ENCODE measurements at places on chromosomes 4 and X.

DNA sequence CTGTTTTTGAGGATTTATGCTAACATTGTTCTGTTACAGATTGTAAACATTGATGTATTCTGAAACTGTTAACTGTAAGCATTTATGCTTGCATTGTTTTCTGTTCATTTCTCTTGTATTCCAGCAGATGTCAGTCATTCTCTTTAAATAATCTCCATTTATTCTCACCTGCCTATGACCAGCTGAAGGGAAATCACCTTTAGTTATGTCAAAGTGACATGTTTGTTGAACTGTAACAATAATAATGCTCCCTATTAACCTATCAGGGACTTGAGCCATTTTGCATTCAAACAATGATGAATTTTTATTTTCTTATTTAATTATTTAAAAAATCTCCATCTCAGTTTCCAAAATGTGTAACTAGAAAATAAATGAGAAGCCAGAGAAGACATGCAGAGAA, 58.0 kb downstream of the SPCS3 start:
- no peak for DNase-seq

- DNase-seq = no peak
Observed at GRCh38 chr4:156571146-156571545, 400.5 kb downstream of the PDGFC start.

GRCh38 chr4:74109116-74109869, 10.3 kb upstream of the CXCL2 start:
- no peak for DNase-seq

GRCh38 chr4:86872135-86872534, 20.1 kb downstream of the C4orf36 start:
- no peak for DNase-seq

GRCh38 chr4:85393201-85393600, 81.7 kb upstream of the ARHGAP24 start:
- no peak for DNase-seq

DNA sequence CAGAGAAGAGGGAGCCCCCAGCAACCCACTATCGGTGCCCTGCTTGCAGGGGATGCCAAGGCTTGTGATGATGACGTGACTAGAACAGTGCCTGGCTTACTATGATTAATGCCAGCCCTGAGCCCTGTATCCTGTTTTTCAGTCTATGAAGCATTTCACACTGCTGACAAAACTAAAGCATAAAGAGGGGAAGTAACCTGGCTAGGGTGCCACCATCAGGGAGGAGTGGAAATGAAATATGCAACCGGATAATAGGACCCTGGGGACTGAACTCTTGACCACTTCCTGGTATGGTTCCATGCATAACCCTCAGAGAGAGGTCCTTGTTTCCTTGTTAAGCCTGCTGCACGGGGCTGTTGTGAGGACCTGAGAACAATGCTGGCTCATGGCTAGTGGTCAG, 50.3 kb downstream of the MED28 start:
- no peak for DNase-seq

DNA sequence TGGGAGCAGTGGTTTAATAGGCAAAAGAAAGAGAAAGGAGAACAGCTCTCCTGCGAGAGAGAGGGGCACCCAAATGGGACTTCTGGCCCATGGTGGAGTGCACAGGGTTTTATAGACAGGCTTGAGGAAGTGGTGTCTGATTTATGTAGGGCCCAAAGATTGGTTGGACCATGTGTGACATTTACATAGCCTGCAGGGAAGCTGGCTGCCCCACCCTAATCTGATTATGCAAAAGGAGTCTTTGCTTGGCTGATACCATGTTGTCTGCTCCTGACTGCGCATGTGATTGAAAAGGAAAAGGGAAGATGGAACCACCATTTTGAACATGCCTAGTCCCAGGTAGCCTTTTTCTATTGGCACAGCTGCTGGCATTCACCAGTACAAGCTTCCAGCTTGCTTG, 100.0 kb upstream of the DIPK2B start:
- DNase-seq = no peak

DNA sequence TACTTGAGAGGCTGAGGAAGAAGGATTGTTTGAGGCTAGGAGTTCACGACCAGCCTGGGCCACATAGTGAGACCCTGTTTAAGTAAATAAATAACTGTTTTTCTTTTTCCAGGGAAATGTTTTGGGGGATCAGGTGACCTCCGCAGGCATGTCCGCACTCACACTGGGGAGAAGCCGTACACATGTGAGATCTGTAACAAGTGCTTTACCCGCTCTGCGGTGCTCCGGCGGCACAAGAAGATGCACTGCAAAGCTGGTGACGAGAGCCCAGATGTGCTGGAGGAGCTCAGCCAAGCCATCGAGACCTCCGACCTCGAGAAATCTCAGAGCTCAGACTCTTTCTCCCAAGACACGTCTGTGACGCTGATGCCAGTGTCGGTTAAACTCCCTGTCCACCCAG, 30.5 kb downstream of the ZBTB49 start:
- no peak for DNase-seq

- no peak for DNase-seq
Observed at GRCh38 chr4:142098380-142098779, 462.0 kb downstream of the IL15 start.

DNA sequence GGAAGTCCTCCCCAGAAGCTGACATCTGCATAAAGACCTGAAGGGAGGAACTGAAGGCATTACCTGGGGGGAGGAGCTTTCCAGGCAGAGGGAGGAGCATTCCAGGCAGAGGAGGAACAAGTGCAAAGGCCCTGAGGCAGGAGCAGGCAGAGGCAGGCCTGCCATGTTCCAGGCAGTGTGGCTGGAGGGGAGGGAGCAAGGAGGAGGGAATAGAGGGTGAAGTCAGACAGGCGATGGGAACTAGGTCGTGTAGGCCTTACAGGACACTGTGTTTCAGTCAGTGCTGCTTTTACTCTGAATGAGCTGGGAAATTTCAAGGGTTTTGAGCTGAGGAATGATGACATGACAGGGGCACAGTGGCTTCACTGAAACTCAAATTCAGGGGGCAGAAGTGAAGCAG, 292.7 kb downstream of the BCOR start:
- DNase-seq = no peak

GRCh38 chr4:140611854-140612253, 43.1 kb upstream of the UCP1 start:
- DNase-seq = no peak

All from occipital lobe (tissue), 3 donors.